ENCODE measurements at places on chromosomes 3 and 15. TPM values are rescaled to one million over a fixed set of nuclear protein-coding genes. Genes with fewer than 3 reads are reported as not detected.

DNA sequence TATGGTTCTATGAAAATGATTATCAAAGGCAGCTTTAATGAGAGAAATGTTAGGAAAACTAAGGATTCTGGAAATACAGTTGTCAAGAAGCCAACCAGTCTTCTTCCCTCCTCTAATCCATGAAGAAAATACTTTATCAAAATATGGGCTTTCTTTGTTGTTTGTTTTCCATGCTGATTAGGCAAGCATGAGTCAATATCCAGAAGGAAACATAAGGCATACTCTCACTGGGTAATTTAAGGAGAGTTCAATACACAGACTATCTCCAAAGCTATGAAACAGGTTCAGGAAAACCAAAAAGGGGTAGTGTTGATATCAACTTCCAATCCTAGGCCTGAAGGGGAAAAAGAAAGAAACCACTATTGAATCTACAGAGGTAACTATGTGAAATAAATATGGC lies 68.7 kb upstream of the CMC1 start:
- DNase-seq, result no peak

- no peak for DNase-seq
Observed at GRCh38 chr3:140273542-140274195, 338.7 kb downstream of the CLSTN2 start.

DNA sequence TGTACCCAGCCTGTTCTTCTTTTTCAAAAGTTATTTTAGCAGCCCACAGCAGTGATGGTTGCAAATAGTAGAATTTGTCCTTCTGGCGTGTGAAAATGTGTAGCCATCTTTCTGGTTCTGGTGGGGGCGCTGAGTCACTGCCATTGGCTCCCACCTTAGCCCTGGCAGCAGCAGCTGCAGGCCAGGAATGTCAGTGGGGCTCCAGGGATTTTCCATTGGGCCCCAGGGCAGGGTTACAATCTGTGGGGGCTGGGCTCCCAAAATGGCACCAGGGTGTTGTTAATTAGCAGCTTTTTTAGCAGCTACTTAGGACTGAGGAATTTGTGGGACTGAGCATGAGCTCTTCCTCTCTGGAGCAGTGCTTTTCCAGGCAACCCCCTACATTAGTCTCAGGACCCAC lies 38.9 kb downstream of the TOPAZ1 start:
- DNase-seq, result no peak

DNA sequence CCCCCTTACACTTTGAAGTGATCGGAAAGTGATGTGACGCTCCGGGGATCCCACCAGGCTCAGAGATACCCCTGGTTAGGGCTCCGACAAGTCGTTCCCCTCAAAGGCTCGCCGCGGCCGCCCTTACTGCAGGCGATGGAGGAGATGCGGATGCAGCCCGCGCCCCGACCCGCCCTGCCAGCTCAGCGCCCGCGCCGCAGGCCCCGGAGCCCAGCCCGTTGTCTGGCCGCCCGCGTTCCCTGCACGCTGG lies 228 bp downstream of the GLT8D1 start:
- DNase-seq, result no peak

GRCh38 chr3:195559723-195560409 lies 16.7 kb upstream of the PPP1R2 start:
- DNase-seq, result no peak

DNA sequence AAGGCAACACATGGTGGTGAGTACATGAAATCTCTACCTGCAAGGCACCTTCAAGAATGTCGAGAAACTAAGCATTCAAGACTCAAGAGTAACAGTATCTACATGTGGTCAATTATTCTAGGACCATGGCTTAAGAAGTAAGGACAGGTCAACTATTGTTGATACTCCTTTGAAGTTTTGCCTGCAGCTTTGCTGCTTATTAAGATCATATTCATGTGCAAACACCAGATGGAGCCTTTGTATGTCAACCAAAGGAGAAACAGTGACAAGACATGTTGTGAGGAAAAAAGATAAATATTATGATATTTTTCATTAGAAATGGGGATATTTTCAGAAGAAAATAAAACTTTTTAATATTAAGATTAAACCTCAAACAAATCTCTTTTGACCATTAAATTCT lies 52.3 kb upstream of the FGF7 start:
- DNase-seq, result no peak

GRCh38 chr3:64276131-64276530 lies 50.9 kb upstream of the PRICKLE2 start:
- no peak for DNase-seq

Gene XYLB
- total RNA-seq, result 0.45 TPM

Gene UBR1
- total RNA-seq, result 21.3 TPM

Gene ATP13A5
- total RNA-seq, result not detected

Gene GOLGA8T
- total RNA-seq, result 0.27 TPM

Gene TSPAN3
- total RNA-seq, result 97.1 TPM

Gene P2RY13
- 1.2 TPM for total RNA-seq
